ENCODE measurements at places on chromosomes 1 and 21. TPM values are rescaled to one million over a fixed set of nuclear protein-coding genes. Genes with fewer than 3 reads are reported as not detected.

The PTGER3 gene
- 9.0 TPM for total RNA-seq

The TMEM82 gene
- total RNA-seq: 2.0 TPM

The LHX8 gene
- total RNA-seq: not detected

The HPCA gene
- 0.28 TPM for total RNA-seq

The KISS1 gene
- total RNA-seq: 0.50 TPM
